ENCODE measurements at places on chromosomes 3 and 15.

DNA sequence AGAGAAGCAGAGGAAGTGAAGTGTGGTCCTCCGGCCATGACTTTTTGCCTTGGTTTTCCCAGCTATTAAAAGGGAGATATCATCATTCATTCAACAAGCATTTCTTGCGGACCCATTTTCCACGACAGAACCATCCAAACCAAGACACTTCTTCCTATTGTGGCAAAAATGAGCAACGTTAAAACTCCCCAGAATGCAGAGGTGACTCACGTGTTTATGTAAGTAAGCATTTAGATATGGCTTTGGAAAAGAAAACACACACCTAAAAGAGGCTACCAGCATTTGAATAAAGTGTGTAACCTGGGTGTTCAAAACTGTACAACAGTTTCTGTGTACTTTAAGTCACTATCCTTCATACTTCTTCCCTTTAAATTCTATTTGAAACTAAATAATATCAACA lies 181.3 kb downstream of the RORA start:
- no peak for DNase-seq

DNA sequence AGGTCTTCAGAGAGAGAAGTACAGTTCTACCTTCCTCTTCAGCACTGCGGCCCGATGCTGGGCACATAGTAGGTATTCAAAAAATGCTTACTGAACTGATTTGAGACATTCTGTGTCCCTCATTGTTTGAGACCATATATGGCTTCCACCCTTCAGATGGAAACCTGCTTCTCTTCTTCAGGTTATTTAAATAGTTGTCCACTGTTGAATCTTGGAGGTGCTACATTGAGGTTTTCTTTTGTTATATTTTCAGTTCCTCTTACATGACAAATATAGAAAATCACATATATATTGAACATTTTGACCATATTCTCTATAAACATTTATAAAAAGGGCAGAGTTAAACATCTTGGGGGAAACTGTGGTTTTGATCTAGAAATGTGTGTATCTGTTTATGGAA lies 200.2 kb upstream of the LRRC3B start:
- DNase-seq: no peak

GRCh38 chr3:16461463-16462245 lies 51.8 kb downstream of the RFTN1 start:
- DNase-seq: no peak

- DNase-seq: no peak
Observed at GRCh38 chr3:53846134-53846850, at the start of the genes CHDH and IL17RB. CHDH (minus strand) TSS chr3:53846419; CDS start chr3:53824008, 22,411 bp downstream. IL17RB (plus strand) TSS chr3:53846568; CDS start chr3:53846589, 21 bp downstream.

- DNase-seq: no peak
Observed at GRCh38 chr3:157077565-157077991, 82.4 kb downstream of the CCNL1 start.

DNA sequence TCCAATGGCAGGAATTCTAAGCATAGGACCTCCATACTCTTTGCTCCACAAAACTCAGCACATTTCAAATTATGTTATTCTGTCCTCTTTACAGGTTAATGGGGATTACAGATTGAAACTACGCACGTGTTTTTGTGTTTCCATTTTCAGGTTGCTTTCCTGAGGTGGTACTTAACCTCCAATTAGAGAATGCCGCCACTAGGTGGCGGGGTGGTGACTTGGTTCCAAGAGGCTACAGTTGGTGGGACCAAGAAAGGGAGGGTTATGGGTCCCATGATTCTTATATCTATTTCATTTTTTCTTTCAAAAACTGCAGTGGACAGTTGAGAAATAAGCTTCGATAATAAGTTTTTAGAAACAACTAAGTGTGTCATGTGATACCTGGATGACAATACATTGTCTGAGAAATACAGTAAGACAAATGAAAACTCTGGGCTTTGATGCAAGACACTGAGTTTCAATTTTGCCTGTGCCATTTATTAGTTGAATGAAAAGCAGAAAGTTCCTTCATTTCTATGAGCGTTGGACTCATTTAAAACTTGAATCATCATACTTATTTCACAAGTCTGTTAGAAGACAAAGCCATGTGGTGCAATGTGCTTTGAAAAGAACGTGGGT lies 539.0 kb downstream of the FGF12 start:
- no peak for DNase-seq

GRCh38 chr15:83127547-83128150 lies 20.2 kb downstream of the TM6SF1 start:
- DNase-seq: no peak

GRCh38 chr15:58019503-58020376 lies 45.8 kb downstream of the ALDH1A2 start:
- no peak for DNase-seq

DNA sequence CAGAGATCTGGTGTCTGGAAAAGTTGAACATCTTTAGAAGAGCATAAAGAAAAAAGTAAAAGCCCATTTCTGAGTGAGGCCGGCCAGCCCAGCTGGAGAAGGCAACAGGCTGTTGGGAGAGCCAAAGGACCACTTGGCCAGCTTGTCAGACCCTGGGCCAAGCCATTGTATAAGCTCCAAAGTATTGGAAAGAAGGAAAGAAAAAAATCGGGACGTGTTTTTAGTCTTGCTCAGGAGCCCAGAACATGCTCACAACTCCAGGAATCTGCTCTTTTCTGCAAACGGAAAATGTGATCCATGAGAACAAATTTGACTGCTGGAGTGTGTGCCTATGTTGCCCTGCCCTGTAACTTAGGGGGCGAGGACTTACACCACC lies 10.4 kb upstream of the CLPX start:
- no peak for DNase-seq

DNA sequence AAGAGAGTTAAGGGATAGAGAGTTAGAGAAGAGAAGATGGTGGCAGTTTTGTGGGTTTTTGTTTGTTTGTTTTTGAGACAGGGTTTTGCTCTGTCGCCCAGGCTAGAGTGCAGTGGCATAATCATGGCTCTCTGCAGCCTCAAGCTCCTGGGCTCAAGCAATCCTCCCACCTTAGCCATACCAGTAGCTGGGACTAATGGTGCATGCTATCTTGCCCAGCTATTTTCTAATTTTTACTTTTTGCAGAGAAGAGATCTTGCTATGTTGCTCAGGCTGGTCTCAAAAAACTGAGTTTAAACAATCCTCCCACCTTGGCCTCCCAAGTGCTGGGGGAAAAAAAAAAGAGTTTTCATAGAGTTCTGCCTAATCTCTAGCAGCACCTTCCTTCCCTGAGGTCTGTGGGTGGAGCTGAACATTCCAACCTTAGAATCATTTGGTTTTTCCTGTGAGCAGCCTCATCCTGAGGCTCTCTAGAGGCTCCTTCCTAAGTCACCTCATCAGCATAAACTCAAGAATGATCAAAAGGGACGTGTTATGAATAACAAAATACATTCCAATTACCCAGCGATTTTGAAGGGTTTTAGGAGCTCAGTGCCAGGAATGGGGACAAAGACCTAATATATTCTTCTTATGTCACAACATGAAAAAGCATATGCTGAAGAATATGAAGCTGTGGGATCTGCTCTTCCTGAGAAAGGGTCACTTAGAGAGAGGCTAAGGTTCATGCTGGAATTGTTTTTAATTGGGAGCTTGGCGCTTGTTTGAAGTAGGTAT lies 180.6 kb downstream of the LSAMP start:
- DNase-seq: no peak

GRCh38 chr3:188417766-188418165 lies 263.8 kb downstream of the LPP start:
- DNase-seq: no peak

DNA sequence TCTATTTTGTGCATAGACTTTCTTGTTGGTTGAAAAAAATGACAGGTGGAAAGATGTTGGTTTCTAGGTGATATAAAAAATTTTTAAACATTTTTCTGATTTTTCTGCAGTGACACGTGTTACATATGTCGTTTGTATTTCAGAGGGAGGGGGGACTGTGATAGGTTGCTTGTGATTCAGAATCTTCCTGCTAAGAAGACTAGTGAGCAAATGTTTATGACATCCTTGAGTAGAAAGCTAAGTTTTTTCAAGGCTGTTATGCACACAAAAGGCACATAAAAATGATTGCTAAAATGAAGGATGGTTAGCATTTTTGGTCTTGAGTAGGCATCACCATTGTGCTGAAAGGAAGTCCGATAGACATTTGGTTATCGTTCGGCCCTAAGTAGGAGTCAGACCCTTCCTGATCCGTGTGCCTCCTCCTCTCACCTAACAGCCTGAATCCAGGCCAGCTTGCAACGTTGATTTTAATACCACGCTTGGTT lies 1.5 kb downstream of the ZNF639 start:
- DNase-seq: no peak

DNA sequence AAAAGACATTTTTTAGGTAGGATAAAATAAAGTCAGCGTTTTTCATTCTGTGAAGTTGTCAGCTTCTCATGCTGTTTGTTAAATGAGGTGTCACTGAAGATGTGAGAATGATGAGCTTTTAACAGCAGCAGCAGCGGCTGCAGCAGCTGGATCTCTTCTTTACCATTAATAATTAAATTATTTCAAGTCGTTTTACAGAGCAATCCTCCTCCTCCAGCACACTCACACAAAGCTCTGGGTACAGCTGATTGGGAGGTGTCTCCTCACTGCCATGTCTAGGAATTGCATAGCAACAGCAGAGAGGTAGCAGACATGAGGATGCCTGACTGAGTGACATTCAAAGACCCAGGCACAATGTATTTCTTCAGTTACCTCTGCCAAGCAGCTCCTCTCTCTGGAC lies 46.7 kb upstream of the PLAAT1 start:
- DNase-seq: no peak

DNA sequence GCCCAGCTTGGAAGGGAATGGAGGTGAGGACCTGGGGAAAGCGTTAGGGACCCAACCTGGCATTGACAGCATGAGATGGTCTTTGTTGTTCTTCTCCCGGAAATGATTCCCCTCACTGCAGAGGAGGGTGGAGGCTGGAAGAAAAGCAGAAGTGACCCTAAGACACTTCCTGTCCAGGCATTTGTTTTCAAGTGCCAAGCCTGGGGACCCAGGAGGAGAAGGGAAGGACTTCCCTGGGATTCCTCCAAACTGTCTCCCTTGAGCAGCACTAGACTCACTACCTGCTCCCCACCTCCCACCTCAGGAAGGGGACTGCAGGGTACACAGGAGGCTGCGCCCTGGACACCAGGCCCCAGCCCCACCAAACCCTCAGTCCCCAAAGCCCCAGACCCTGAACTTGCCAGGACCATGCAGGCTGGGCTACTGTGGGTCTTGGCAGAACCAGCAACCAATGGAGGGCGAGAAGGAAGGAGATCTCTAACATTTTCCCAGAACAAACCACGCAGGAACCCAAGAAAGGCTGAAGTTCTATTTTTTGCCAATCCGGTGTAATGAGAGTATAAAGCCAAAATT lies 9.8 kb upstream of the VIPR1 start:
- no peak for DNase-seq

DNA sequence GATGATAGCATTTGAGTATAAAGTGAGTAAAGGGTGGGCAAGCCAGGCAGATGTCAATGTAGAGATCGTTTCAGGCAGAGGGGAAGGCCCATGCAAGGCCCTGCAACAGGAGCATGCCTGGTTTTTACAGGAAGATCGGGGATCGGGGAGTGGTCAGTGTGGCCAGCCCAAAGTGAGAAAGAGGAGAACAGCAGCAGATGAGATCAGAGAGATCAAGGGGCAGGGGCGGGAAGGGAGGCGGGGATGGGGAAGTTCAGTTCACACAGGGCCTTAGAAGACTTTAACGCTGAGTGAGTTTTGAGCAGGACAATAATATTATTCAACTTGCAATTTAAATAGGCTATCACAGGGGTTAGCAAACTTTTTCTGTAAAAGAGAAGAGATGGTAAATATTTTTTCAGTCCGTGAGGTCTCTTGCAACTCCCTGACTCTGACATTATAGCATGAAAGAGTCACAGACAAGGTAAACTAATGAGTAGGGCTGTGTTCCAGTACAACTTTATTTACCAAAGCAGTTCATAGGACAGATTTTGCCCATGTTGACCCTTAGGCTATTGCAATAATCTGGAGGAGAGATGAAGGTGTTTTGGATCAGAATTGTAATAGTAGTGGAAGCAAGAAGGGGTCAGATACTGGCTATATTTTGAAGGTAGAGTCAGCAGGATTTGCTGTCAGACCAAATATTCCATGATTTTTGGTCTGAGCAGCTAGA lies 12.4 kb upstream of the CD47 start:
- no peak for DNase-seq

GRCh38 chr15:28913171-28913765 lies 27.5 kb downstream of the APBA2 start:
- no peak for DNase-seq

DNA sequence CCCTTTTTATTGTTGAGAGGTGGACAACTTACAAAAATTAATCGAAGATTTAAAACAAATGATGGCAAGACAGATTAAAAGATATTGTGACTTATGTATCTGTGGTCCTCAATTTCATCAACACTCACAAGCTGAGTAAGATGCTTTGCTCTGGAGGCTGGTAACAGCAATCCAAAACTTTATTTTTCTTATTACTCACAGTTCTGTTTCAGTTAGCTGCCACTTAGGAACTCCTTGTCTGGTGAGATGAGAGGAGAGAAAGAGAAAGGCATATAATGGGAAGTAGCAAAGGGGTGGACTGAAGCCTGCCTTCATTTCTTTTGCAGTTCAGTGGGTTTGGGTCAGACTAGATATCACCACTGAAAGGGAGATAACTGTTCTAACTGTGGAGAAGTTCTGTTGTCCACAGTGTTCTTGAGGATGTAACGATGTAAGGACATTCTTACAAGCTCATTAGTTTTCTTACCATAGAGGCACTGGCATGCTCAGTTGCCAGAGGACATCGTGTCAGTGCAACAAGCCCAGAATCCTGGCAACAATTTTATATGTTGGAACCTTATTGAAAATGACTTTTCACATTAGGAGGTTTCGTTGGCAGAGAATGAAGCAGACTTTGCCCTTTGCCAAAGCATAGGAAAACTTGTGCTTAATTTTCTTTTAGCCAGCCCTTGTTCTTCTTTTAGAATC lies 93.6 kb downstream of the PLCL2 start:
- DNase-seq: no peak

DNA sequence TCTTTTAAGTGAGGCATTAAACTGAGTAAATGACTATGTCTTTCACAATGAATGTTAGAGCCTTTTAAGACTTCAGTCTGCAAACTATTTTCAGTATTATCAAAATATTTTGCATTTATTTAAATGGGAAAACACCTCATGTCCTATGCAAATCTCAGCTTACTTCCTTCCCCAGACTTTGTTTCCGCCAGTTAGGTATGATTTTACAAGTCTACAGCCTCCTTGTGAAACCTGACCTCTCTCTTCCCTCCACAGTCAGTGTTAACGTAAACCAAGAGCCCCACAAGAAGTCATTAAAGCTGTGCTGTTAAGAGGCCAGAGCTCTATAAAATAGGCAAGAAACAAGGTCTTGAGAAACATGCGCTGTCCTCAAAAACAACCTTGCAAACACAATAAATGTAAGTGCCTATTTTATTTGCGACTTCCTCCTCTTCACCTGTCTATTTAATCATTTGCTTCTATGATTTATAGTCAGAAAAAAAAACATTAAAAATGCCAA lies 48.3 kb downstream of the PRTG start:
- no peak for DNase-seq

GRCh38 chr3:188901671-188902287 lies 270.0 kb upstream of the TPRG1 start:
- DNase-seq: no peak

- no peak for DNase-seq
Observed at GRCh38 chr3:97793420-97794019, 28.3 kb upstream of the CRYBG3 start.

Measured in activated CD8-positive, alpha-beta memory T cell treated with anti-CD3 and anti-CD28 coated beads for 4 hours (primary cell).